ENCODE measurements at places on chromosomes 1 and 21.

DNA sequence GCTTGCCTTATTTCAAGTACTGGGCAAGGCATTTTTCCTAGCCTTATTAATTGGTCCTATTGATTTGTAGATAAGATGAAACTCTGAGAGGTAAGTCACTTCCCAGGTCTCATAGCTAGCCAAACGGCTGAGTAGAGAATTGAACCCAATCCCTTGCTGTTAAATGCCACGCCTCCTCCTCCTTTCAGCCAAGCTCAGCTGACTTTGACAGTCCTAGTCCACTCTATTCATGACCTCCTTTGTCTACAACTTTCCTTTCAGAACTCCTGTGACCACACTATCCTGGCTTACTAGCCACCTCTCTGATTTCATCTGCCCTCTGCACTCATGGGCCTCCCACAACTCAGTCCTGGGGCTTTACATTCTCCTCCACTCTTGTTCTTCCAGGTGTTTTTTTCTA lies 3.9 kb upstream of the NGF start:
- no peak for DNase-seq

DNA sequence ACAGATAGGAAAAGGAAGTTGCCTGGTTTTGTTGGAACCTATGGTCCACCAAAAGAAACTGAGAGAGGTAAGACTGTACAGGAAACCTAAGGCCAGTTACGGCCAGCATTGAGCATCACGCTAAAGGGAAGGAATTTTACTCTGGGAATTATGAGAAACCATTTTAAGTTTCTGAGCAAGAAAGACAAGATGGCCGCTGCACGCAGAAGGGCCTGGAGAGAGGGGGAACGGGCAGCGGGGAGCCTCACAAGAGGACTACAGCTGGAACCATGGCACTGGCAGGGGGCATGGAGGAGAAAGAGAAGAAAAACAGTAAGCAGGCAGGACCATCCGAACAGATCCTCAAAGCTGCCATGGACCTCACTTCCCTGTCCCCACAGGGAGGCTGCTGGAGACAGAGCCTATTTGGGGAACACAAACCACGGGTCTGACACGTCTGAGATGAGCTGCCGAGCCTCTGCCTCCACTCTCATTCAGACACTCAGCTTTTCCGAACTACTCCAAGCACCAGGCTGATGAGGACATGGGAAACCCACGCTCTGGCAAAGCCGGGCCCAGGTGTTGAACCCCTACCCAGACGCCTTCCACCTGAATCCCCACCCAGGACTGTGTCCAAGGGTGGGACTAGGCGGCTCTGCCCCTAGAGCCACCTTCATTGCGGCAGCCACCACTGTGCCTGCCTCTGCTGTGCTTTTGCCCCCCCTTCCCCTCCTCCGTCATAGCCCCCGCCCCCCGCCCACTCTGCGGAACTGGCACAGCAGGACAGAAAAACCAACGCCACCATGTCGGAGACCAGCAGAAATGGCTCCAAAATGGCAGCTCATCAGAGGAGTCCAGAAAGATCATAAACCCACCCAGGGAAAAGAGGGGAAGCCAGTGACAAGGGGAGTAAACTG lies 69.0 kb downstream of the CD46 start:
- no peak for DNase-seq

GRCh38 chr21:45801989-45802388 lies 158.5 kb downstream of the PCBP3 start:
- no peak for DNase-seq

- peak; percentile 79 for DNase-seq
Measured at GRCh38 chr1:25971066-25971810, 26.6 kb downstream of the PAFAH2 start.

DNA sequence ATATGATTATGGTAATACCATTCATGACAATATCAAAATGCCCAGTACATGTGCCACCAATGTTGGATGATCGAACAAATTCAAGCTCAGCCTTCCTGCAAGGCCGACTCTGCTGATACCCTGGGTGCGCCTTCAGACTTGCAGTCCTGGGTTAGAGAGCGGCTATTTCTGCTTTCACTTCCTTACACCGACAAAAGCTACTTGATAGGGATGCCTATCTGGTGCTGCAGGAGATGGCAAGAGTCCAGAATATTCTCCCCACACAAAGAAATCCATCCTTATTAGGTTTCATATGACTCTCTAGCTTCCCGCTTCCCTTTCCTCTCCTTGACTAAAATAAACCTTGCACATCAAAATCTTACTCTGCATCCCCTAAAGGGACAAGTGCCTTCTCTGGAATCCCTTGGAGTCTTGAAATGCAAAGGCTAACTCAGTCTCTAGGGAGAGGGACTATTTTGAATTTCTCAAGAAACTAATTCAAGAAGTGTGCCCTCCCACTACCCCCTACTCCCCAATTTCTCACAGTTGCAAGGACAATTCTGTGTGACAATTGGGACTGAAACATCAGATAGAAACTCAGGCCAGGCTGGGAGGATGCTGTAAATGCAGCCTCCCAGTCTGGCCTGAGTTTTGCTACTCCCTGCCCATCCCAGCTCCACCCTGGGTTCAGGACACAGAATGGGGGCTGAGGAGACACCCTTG lies 103.1 kb upstream of the USP24 start:
- no peak for DNase-seq

GRCh38 chr1:113326976-113327375 lies 63.3 kb upstream of the MAGI3 start:
- DNase-seq = no peak

DNA sequence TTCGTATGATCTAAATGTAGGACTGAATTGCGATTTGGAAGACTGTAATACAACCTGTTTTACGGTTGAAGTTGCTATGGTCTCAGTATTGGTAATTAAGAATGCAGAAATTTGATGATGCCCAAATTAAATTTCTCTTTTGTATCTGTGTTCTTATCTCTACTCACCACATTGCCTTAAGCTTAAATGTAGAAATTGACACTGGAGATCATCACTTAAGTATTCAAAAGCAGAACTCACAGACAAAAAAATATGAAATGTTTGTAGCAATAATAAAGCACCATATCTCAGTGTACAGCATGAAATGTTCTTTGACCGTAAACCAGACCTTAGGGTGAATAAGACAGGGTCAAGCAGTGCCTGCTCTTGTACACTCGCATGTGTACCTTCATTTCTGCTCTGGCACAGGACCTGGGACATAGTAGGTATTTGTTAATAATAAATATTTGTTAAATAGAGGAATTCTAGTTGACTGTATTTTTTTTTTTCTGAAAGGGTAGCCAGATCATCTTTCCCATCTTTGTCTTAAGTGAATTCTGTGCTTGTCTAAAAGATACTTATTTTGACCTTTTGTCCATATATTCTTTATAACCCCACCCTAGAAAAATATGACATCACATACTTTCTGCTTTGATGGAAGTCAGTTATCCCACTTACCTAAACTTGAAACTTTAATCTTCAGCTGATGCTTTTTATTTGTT lies 1.5 kb downstream of the CDC7 start:
- DNase-seq = peak; percentile 62

DNA sequence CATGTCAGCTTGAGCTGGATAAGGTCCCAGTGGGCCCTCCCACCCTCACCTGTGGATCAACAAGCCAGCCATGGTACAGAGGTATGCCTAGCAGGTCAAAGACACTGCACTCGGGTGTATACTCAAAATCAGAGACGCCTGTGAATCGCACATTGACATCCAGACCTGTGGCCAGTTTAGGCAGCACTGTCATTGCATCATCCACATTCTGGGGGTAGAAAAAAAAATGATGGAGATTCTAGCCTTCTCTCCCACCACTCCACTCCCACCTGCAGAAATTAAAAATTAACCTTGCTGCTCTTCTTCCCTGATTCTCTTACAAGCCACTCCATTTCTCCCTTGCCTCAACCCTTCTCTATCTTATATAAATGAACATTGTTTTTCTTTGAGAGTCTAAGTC lies 6.3 kb downstream of the MINDY1 start:
- DNase-seq = no peak

DNA sequence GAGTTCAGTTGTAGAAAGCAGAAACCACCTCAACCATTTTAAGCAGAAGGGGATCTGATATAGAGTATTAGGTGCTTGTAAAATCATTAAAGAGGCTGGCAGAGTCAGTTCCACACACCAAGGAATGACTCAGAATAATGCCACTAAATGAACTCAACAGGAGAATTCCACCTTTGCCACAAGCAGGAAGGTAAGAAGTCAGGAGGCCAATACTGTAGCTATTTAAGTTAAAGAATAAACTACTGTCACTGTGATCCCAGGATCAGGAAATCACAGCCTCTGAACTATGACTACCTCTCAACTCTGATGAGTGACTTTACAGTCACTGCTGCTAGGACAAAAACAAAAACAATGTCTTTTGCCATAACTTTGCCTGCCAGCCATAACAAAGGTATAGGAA lies 52.5 kb upstream of the PRMT6 start:
- no peak for DNase-seq

DNA sequence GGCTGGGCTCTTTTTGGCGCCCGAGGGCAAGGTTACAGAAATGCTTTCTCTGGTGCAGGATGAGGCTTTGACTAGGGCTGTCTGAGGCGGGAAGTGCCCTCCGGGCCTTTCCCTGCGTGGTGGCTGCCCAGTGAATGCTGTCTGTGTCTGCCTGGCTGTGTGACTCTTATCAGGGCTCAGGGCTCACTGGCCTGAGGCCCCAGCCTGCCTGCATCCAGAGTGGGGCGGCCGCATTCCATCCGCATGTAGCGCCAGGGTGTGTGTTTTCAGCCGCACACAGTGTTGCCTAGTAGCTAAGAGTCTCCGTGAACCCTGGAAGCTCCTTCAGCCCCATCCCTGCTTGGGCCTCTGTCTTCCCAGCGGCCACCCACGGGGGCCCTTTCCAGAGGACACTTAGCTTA lies 59.1 kb downstream of the FAAP20 start:
- no peak for DNase-seq

DNA sequence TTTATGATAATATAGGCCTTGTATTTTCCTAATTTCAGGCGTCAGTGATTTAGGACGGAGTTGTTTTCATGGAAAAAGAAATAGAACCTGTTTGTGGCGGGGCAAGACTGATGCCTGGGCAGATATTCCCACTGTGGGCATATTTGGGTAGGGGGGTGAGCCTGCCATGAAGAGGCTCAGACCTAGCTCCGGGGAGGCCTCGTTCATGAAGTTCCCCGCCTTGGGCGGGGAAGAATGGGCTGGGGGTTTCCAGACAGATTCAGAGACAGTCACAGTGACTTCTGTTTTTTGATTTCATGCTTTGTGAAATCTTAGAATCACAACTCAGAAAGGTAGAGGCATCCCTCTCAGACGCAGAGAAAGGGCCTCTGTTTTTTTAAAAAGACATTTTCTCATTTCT lies 36.1 kb downstream of the RUNX3 start:
- DNase-seq = no peak

GRCh38 chr1:1614204-1614953 lies 921 bp upstream of the MIB2 start:
- peak; percentile 96 for DNase-seq

DNA sequence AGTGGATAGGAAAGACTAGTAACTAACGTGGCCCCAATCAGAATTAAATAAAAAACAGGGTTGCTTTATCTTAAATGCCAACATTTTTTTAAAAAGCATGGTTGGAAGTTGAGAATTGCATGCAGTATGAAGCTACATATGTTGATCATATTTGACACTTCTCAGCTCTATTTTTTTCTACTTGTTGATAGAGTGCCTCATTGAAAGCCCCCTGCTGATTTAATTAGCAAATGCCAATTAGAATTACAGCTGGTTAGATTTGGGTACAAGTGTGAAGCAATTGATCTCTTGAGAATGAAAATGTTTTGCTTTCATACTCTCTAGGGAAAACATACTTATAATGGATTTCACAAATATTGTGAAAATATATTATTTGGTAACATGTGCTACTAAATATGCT lies 40.5 kb downstream of the CHD1L start:
- DNase-seq = no peak

DNA sequence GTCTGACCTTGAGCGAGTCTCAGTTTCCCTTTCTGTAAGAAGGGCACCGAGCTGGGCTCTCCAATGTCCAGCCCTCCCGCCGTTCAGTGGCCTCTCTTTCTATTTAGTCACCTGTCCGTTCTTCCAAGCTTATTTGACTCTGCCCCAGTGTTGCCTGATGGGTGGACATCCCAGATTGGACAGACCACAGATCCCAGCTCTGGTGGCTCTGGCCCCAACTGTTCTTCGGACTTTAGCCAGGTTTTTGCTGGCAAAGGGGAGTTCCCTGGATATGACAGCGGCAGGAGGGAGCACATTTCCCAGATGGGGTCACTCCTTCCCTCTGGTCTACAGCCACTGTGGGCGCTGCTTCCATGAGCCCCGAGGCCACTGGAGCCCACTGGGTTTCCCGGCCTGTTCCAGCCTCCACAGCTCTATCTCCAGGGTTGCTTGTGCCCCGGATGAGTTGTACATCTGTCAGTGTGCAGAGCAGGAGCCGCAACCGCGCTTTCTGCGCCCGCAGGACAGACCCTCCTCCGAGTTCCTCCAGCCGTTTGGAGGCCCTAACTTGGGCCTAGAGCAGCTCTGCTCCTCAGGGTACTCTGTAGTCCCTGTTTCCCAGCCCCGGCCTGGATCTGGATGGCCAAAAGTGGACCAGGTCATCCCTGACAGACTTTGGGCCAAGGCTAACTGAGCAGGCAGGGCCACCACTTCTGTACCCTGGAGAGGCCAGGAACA lies 3.8 kb downstream of the DMBX1 start:
- DNase-seq = no peak

DNA sequence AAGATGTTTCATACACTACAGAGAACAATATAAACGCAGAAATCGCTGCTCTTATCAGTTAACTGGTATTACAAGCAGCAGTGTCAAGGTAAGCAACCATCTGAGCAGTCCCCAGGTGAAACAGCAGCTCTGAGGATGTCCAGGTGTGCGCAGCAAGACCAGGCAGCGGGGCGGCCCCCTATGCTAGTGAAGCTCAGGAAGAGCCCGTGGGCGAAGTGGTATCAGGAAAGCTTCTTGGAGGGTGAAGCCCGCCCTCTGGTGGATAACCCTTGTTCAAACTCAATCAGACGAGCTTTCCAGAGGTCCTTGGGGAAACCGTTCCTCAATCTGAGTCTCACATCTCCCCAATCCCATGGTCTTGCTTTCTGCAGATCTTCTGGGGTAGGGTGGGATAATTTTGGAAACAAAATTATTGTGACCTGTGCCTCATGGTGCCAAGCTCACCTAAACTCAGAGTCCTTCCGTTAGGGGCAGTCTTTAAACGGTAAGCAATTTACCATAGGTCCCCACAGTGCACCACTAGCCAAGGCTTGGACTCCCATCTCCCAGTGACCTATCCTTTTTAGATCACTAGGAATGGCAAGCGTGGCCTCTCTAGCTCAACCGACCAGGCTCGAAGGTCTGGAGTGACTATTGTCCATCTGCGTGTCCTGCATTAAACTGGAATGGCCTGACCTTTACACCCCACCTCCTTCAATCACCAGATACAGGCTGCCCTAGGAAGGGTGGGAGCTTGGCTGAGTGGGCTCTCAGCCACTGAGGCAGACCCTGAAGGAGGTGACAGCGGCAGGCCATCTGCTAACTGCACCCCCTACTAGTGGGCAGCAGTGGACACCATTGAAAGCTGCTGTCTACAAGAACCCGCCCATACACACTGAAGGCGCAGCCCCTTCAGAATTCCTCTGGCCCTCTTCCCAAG lies 13.6 kb upstream of the FAM110D start:
- DNase-seq = peak; percentile 96

- DNase-seq = no peak
Measured at GRCh38 chr1:100306735-100307313, 40.8 kb downstream of the RTCA start.

GRCh38 chr21:42608446-42608845 lies 45.0 kb upstream of the PDE9A start:
- DNase-seq = peak; percentile 69

All from hematopoietic multipotent progenitor cell treated with erythropoietin and hydrocortisone succinate and interleukin-3 and kit ligand, for 6 days (in vitro differentiated cells).